ENCODE measurements at places on chromosomes 13 and 19.
A peak's percentile ranks its signal among the peaks of the same experiment; 100 is the strongest.

GRCh38 chr13:56102641-56103040 is 1038.1 kb upstream of the PRR20A start:
- no peak for DNase-seq

DNA sequence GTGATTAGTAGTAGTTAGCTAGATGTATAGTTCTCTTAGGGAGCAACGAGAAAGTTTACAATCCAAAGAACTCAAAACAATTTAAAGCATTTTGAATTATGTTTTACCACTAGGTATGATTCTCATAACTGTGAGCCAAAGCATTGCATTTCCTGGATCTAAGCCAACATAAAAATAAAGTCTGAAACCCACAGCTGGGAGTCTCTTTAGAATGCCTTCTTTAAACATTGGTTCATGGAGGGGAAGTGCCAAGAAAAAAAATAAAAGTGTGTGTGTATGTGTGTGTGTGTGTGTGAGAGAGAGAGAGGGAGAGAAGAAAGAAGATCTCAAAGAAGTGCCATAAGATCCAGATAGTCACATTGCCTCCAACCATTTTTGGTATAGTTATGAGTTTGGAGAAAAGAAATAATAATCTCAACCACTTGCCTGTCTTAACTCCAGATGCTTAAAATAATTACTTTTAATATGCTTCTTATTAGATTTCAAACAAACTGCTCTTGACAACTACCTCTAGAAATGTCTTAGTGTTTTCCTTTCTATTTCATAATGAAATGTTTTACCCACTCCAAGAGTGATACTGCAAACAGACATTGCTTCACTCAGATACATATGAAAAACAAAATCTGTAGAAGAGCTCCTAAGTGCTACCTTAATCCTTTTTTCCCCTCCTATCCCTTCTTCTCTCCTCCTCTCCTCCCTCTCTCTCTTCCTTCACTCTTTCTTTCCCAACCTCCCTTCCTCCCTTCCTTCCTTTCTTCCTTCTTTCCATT is 554.1 kb downstream of the KCTD12 start:
- no peak for DNase-seq

GRCh38 chr19:3554254-3555083 is 2.9 kb downstream of the MFSD12 start:
- DNase-seq: peak; percentile 49

- DNase-seq: no peak
Observed at GRCh38 chr19:16096280-16096855, 15.3 kb upstream of the RAB8A start.

- no peak for DNase-seq
Observed at GRCh38 chr19:35209646-35210045, 18.9 kb downstream of the FAM187B start.

- DNase-seq: no peak
Observed at GRCh38 chr19:14474827-14475226, 327 bp downstream of the PTGER1 start.

DNA sequence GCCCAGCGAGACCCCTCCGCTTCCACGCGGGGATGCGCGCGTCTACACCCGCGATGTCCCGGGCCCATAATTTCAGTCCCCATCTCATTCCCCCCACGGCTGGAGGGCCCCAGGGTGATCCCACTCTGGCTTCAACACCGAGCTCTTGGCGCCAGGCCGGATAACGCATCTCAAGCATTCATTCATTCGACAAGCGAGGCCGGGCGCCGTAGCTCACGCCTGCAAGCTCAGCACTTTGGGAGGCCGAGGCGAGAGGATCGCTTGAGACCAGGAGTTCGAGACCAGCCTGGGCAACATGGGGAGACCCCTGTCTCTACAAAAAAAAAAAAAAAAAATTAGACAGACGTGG is 5.9 kb downstream of the ANGPTL6 start:
- no peak for DNase-seq

DNA sequence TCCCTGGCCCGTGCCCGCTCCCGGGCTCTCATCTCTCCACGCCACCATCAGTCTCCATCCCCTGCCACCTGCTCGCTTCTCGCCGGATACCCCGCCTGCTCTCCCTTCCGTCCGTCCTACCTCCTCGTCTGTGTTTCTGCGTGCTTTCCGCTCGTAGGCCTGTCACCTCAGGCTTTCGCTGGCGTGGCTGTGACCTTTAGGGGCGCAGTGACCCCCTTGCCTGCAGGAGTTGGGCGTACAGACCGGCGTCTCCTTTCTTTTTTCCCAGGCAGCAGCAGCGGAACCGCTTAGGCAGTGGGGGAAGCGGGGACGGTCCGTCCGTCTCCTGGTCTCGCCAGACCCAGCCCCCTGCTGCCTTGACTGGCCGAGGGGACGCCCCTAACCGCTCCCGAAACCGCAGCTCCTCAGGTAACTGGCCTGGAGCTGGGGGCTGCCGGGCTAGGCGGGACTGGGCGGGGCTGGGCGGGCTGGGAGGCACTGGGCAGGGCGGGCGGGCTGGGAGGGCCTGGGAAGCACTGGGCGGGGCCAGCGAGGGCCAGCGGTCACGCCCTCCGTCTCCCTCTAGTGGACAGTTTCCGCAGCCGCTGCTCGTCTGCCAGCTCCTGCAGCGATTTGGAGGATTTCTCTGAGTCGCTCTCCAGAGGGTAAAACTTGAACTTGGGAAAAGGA is 6.3 kb downstream of the PGLYRP1 start:
- no peak for DNase-seq

DNA sequence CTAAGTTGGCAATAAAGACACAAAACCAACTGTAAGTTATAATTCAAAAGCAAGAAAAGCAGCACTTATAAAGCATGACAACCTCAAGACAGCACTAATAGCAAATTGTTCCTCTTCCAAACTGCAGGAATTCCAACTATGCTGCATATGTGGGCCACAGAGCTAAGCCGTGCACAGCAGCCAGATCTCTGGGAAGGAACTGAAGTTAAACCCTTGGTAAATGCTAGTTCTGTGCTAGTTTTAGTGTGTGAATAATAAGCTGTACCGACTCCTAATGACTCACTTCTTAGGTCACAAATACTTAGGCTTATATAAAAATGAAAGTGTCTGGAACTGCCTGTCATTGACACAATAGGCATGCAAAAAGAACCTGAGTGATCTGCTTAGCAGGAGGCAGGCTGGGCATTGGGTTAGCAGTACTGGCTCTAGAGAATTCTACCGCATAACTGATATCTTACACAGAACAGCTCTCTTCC is 21.2 kb upstream of the GTF3A start:
- DNase-seq: no peak

GRCh38 chr19:17988161-17988560 is 19.8 kb upstream of the ARRDC2 start:
- no peak for DNase-seq

DNA sequence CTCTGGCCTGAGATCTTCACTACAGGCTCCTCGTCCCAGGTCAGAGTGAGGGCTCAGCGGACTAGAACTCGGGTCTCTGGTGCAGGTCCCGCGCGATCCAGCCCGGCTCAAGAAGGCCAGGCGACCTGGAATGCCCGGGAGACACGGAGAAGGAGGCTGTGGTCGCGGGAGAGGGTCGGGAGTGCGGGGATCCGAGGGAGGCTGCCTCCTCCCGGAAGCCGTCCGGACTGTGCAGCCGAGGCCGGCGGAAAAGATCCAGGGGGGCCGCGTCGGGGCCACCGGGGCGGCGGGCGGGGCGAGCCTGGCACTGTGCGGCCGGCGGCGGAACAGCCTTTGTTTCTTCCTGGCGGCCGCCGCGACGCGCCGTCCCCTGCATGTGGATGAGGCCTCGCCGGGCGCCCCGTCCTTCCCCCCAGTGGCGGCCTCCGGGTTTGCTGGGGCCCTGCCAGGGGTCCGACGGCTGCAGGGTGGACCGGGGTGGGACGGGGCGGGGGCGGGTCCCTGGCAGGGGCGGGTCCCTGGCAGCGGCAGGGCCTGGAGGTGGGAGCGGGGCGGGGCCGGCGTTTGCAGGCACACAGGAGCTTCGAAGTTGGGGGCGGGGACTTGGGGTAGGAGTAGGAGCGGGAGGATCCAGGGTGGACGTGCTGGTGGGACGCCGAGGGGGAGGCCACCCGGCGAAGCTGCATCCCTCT is 1.0 kb upstream of the SLC7A10 start:
- DNase-seq: no peak

Measured in kidney epithelial cell (primary cell).